Activated CD8-positive, alpha-beta T cell treated with anti-CD3 and anti-CD28 coated beads for 36 hours (primary cell): ENCODE measurements at places on chromosomes 12 and 14. TPM values are rescaled to one million over a fixed set of nuclear protein-coding genes. Genes with fewer than 3 reads are reported as not detected.
A peak's percentile ranks its signal among the peaks of the same experiment; 100 is the strongest.

GRCh38 chr12:94140556-94140955 is 7.8 kb upstream of the PLXNC1 start:
- peak; percentile 65 for DNase-seq

GRCh38 chr14:96173636-96174475 is 30.8 kb upstream of the BDKRB2 start:
- no peak for DNase-seq

The NT5DC3 gene
- total RNA-seq, result 8.6 TPM

GRCh38 chr12:105206686-105207374 is 29.1 kb downstream of the APPL2 start:
- DNase-seq, result no peak

The P3H3 gene
- total RNA-seq, result 2.1 TPM

- DNase-seq, result no peak
These were observed 24.7 kb upstream of the NTF3 start for GRCh38 chr12:5407034-5407856.

GRCh38 chr12:68069275-68069674 is 80.0 kb downstream of the IFNG-AS1 start:
- DNase-seq, result no peak

DNA sequence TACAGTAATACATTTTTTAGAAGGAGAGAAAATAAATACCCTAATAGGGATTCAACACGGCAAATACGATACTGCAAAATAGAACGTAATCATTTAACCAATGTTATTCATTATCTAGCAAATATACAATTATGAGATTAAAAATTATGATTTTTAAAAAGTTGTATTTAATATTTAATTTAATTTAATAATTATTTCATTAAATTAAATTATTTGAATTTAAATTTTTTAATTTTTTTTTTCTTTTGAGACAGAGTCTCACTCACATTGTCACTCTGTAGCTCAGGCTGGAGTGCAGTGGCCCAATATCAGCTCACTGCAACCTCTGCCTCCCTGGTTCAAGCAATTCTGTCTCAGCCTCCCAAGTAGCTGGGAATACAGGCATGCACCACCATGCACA is 42.0 kb downstream of the GXYLT1 start:
- DNase-seq, result no peak

- DNase-seq, result peak; percentile 14
These were observed 52.0 kb upstream of the RIMBP2 start for GRCh38 chr12:130768120-130768519.

- peak; percentile 57 for DNase-seq
These were observed 48.8 kb downstream of the LRCOL1 start for GRCh38 chr12:132561427-132562156.

GRCh38 chr14:37594238-37594970 is 645 bp downstream of the FOXA1 start:
- peak; percentile 61 for DNase-seq

GRCh38 chr12:11686120-11686519 is 36.6 kb downstream of the ETV6 start:
- DNase-seq, result no peak

DNA sequence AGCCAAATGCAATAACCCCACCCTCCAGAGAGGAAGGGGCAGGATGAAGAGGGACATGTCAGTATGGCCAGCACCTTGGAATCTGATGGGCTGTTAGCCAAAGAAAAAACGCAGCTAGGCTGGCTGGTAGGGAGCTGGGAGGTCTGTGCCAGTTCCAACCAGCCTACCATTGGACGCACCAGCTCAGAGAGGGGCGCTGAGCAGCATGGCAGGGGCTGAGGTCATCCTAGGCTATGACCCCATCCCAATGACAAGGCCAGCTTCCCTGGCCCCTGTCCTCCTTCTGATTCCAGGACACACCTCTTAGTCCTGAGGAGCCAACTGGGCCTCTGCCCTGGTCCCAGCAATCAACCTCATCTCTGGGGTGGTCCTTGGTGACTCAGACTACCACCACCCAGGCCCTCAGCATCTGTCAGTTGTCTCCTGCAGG is 12.2 kb downstream of the ACTN1 start:
- no peak for DNase-seq

GRCh38 chr12:52147367-52147963 is 44.3 kb downstream of the KRT80 start:
- DNase-seq, result no peak

DNA sequence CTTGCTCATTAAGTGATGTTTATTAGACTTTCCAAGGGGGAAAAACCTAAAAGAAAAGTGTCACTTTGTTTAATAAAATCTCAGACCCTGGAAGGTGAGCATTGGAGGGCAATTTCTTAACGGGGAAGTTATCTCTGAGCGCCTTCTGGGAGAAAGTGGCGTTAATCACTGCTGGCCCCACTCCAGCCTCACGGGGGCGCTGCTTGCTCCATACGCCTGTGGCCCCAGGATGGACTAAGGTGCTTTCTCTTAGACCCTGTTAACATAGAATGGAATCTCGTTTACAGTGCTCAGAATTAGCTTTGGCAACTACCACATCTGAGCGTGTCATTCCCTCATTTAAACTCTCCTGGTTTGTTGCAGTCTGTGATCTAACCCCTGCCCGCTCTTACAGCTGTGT is 16.4 kb upstream of the PRIMA1 start:
- peak; percentile 8 for DNase-seq

DNA sequence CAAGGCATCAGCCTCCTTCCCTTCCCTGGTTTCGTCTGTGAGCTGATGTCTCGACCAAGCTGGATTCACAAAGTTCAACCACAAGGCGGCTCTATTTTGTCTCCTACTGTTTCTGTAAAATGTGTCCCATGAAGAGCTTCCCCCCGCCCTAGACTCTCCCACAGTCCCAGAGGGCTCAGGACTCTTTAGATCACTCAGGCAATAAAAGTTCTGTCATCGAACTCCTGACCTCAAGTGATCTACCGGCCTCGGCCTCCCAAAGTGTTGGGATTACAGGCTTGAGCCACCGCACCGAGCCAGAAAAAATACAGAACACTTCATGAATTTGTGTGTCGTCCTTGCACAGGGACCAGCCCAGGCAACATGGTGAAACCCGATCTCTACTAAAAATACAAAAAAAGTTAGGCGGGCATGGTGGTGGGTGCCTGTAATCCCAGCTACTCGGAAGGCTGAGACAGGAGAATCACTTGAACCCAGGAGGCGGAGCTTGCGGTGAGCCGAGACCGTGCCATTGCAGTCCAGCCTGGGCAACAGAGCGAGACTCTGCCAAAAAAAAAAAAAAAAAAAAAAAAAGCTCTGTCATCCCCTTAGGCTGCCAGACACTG is 149.4 kb downstream of the BCL11B start:
- DNase-seq, result no peak

DNA sequence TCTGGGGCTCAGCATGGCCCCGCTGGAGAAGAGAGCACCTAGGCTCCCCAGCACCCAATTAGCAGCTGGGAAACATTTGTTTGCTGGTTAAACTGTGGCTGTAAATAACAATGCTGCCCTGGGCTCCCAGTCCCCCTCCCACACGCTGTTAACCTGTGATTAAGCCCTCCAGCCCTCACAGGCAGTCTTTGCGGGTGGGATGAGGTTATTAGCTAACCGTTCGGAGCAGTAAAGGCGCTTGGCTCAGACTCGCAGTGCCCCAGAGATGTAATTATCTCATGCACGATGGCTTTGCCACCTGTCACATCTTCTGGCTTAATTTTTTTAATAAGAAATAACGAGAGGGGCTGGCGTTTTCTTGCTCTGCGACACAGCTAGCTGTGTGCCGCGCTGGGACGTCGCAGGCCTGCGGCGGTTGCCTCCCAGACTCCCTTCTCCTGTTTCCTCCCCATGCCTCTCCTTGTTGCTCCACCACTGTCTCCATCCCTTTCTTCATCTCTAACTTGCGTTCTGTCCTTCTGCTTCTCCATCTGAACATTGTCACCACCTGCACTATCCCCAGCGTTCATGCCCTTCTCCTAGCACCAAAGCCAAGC is 239.2 kb upstream of the FKBP4 start:
- no peak for DNase-seq

DNA sequence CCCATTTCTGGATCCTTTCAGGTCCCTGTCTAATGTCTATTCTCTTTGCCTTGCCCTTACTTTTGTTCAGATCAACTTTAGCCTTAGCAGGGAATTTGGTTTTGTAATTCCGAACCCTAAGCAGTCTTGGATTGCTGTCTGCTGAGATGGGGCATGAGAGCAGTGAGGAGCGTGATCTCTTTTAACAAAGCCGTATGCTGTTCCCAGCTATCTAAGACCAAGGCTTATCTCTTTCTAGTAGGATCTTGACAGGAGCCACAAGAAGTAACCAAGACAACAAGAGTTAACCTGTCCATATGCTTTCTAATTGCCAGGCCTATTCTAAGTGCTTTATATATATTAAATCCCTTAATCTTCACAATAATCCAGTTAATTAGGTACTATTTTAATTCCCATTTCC is 4.5 kb upstream of the DHRS7 start:
- no peak for DNase-seq

GRCh38 chr12:2248901-2249381 is 196.2 kb downstream of the CACNA1C start:
- no peak for DNase-seq

- no peak for DNase-seq
These were observed 7.0 kb downstream of the NIN start for GRCh38 chr14:50823762-50824636.

The KLRG1 gene
- 6.6 TPM for total RNA-seq

- no peak for DNase-seq
These were observed 27.1 kb downstream of the ALDH1L2 start for GRCh38 chr12:105057174-105057573.

- no peak for DNase-seq
These were observed 49.2 kb upstream of the GTF2A1 start for GRCh38 chr14:81269979-81270375.

GRCh38 chr12:53703756-53704155 is 23.5 kb downstream of the CALCOCO1 start:
- no peak for DNase-seq

- no peak for DNase-seq
These were observed 890 bp downstream of the TEP1 start for GRCh38 chr14:20412411-20412810.

The PKP2 gene
- total RNA-seq, result 0.13 TPM

- DNase-seq, result no peak
These were observed 63.1 kb downstream of the B4GALNT3 start for GRCh38 chr12:522692-523378.

- no peak for DNase-seq
These were observed 677.2 kb downstream of the AACS start for GRCh38 chr12:125742413-125742812.

The SLC17A8 gene
- not detected for total RNA-seq

GRCh38 chr14:74735125-74735524 is 22.2 kb downstream of the FCF1 start:
- no peak for DNase-seq

DNA sequence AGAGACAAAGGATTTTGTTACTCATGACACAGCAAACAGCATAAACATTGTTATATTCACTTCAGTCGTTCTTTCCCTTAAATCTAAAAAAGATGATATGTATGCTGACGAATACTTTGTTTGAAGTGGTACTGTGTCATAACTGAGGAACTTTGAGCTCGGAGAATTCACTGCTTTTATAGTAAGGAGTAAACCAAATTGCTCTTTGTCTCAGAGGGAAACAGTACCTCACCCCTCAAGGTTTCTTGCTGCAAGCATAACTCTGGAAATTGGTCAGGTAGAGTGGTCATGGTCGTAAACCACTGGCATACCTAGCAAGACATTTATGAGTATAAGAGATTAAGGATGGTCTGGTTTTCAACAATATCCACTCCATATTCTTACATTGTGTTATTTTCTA is 160.2 kb upstream of the OR4E1 start:
- DNase-seq, result no peak

The PPP1R36 gene
- total RNA-seq, result 0.29 TPM

DNA sequence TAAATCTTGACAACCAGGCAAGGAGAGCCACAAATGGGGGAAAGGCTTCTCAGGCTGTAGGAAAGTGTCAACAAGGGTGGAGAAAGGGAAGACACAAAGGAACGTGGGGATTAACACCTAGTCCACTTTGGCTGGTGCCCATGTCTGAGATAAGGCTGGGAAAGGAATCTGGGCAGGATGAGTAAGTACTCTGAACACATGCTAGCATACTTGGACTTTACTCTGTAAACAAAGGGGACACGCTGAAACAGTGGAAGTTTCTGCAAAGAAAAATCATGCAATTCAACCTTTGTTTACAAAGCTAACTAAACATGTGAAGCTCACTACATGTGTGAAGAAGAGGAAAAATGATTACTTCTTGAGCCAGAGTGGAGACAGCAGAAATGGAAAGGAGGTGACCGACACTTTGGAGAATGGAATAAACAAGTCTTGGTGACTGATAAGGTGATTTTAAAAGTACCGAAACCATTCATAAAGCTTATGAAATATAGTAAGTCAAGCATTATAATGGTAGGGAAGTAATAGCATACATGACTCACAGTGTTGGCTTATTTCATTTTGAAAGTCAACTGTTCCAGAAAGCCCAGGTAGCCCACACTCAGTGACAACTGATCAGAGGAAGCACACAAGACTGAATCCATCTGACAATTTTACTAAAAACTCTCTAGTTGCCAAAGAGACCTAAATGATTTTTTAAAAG is 13.2 kb downstream of the CPNE8 start:
- no peak for DNase-seq

The PUS7L gene
- total RNA-seq, result 16.7 TPM

GRCh38 chr12:117228239-117228638 is 38.0 kb upstream of the FBXO21 start:
- DNase-seq, result no peak

DNA sequence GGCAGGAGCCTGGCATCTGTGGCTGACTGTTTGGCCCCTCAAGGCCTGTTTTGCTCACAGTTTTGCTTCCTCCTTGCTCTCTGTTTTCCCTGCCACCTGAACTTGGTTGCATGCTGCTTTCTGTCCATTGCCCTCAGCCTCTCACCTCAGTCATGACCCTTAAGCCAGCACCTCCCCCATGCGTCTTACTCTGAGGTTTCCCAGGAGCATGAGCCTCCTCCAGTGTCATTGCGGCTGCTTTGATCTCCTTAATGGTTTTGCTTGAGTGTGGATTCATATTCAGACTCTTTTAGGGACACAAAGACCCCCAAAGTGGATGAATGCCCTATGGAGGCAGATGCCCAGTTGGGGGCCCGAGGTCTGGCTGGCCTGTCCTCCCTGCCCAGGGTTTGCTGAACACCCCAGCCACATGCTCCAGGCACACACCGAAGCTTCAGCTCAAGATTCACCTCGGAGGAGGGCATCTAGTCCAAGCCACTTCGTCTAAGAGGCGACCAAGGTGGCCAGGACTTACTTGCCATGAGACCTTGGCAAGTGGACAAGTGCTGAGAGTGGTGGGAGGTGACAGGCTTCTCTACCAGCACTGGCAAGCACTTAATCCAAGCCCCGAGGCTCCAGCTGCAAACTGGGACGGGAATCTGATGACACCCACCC is 95.4 kb upstream of the DIO3 start:
- DNase-seq, result no peak
